Upper lobe of left lung (tissue), 6 donors: ENCODE measurements at places on chromosomes 3 and 15.

- DNase-seq, result peak; percentile 30
Measured at GRCh38 chr3:105139881-105140560, 226.7 kb upstream of the ALCAM start.

DNA sequence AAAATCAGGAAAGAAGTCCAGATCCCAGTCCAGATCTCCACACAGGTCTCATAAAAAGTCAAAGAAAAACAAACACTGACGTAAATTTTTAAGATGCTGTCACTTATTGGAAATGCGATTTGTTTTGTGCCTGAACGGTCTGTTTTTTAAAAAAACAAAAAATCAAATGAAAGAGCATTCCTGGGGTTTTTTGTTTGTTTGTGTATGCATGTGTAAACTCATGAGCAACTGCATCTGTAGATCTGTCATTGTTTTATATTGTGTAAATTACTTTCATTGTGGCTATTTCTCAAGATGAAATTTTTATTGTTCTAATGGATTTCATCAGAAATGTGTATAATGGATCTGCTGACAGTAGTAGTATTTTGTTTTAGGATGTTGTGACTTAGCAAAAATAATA is 55.0 kb downstream of the U2SURP start:
- no peak for DNase-seq

GRCh38 chr3:18562364-18563154 is 137.4 kb upstream of the SATB1 start:
- no peak for DNase-seq

DNA sequence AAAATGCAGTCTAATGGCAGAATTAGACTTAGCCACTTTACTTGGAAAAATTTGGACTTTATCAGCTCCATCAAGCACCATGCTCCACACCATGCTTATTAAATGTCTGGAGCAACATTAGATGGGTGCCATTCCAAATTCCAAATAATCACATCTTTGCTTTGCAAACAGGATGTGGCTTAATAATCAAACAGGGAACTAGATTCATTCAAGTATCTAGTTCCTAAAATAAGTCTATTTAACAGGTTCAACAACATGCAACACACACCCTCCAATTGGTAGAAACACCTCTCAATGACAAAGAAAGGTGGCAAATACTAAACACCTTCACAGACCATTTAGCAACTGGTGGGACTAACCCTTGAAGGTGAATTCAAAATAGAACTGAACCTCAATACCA is 3.5 kb downstream of the HEXA start:
- DNase-seq, result no peak

GRCh38 chr3:115699706-115700105 is 76.4 kb downstream of the GAP43 start:
- no peak for DNase-seq

GRCh38 chr3:185283374-185283935 is 29.6 kb upstream of the EHHADH start:
- DNase-seq, result no peak

DNA sequence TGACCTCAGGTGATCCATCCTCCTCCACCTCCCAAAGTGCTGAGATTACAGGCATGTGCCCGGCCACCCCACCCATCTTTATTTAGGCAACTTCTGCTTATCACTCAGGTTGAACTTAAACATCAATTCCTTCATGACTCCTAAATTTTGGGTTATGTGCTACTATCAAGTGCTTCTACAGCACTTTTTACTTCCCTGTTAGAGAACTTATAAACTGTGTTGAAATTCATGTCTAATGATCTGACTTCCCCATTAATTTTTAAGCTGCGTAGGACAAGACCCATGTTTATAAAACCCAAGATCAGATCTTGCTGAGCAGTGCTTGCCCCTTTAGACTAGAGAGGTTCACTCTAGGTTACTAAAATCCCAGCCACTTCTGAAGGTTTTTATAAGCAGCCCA is 266.2 kb upstream of the TPRG1 start:
- DNase-seq, result no peak

GRCh38 chr3:172034786-172035685 is 4.3 kb upstream of the FNDC3B start:
- DNase-seq, result no peak

- no peak for DNase-seq
Measured at GRCh38 chr15:98440917-98441316, 207.4 kb upstream of the IGF1R start.

- DNase-seq, result no peak
Measured at GRCh38 chr3:37592328-37592727, 269.4 kb upstream of the CTDSPL start.

- DNase-seq, result peak; percentile 15
Measured at GRCh38 chr15:25182098-25182478, 227.3 kb downstream of the SNRPN start.

DNA sequence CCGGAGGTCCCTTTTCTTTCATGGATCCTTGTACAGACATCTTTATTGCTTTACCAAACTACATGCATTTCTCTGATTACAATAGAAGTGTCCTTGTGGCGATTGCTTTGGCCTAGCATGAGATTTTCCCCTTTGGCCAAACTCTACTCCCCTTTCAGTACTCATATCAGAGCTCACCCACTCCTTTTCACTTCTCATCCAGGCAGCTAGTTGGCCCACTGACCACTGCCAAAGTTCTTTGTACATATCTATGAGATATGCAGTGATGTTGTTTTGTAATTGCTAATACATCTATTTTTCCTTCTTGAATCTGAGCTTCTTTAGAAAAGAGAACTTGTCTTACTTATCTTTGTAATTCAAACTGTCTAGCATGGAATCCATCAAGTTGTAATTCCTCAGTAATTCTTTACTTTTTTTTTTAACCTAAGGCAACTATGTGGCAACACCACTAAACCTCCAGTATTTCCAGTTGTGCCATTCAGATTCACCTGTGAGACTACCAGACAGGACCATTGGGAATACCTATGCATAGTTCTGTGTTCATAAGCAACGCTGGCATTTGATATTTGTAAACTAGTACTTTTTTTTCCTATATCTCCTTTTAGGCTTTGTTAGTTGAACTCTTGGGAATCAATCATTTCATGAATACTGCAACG is 39.2 kb downstream of the AADACL2 start:
- DNase-seq, result no peak

- no peak for DNase-seq
Measured at GRCh38 chr3:115693868-115694267, 70.6 kb downstream of the GAP43 start.

- DNase-seq, result no peak
Measured at GRCh38 chr15:65982627-65983322, 113.5 kb downstream of the RAB11A start.

DNA sequence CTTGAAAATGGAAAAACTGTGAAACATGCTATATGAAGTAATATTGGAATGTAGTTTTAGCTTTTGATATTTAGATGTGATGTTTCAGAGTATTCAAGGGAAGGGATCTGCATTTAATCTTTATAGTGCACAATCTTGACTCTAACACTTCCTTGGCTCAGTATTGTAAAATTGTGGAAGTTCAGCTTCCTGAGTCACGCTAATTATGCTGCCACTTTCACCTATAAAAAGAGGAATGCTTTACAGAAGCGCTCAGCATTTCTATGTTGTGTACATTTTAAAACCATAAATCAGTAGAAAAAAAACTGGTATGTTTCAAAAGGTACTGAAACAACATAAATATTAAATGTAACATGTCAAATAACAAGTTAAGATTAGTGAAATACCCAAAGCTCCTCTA is 32.6 kb downstream of the SERPINI2 start:
- no peak for DNase-seq
